Fibroblast of the aortic adventitia (primary cell): ENCODE measurements at places on chromosomes 1 and 21. TPM values are rescaled to one million over a fixed set of nuclear protein-coding genes. Genes with fewer than 3 reads are reported as not detected.

The LHX8 gene
- total RNA-seq: 0.09 TPM in 1 of 2 replicates, not detected in the other

The SLAMF9 gene
- total RNA-seq: not detected in 2 replicates

The COL24A1 gene
- total RNA-seq: 0.27 and 0.82 TPM in 2 replicates

The SYCP1 gene
- not detected in 2 replicates for total RNA-seq

The MTHFR gene
- total RNA-seq: 42.9 and 55.4 TPM in 2 replicates

The PGLYRP3 gene
- not detected in 2 replicates for total RNA-seq
